ENCODE measurements at places on chromosomes 4 and X. TPM values are rescaled to one million over a fixed set of nuclear protein-coding genes. Genes with fewer than 3 reads are reported as not detected.

The FAM9C gene
- total RNA-seq = not detected

The PCDH19 gene
- 0.07 TPM for total RNA-seq

The CITED1 gene
- total RNA-seq = 2.0 TPM

The TAF7L gene
- total RNA-seq = 0.05 TPM

The USP17L28 gene
- not detected for total RNA-seq

The CPZ gene
- total RNA-seq = 0.11 TPM

The ZAR1 gene
- not detected for total RNA-seq

The UGT2B17 gene
- total RNA-seq = not detected

The ABLIM2 gene
- 7.6 TPM for total RNA-seq

The PSAPL1 gene
- 0.38 TPM for total RNA-seq

The SATL1 gene
- not detected for total RNA-seq

The OTC gene
- total RNA-seq = not detected

The MMRN1 gene
- not detected for total RNA-seq

The RAP2C gene
- total RNA-seq = 44.8 TPM

The HMX1 gene
- total RNA-seq = 0.10 TPM

The RHOXF2B gene
- not detected for total RNA-seq

The HSFX2 gene
- 0.19 TPM for total RNA-seq

The GNRHR gene
- total RNA-seq = not detected

The HS3ST1 gene
- total RNA-seq = 0.35 TPM

The GYG2 gene
- 6.0 TPM for total RNA-seq

The MTTP gene
- total RNA-seq = 0.02 TPM

The ARHGEF6 gene
- 0.14 TPM for total RNA-seq

The SH2D1A gene
- not detected for total RNA-seq

The BBS12 gene
- total RNA-seq = 2.2 TPM

The SLC9B2 gene
- total RNA-seq = 7.9 TPM

The OPRPN gene
- total RNA-seq = not detected

The SPANXB1 gene
- 1.8 TPM for total RNA-seq

The UGT2B15 gene
- 0.14 TPM for total RNA-seq

The FAM184B gene
- total RNA-seq = 0.01 TPM

The SCML1 gene
- total RNA-seq = 5.1 TPM

The FUNDC1 gene
- 29.7 TPM for total RNA-seq

The H2AZ1 gene
- 522 TPM for total RNA-seq
